ENCODE measurements at places on chromosomes 16 and 17. TPM values are rescaled to one million over a fixed set of nuclear protein-coding genes. Genes with fewer than 3 reads are reported as not detected.

DNA sequence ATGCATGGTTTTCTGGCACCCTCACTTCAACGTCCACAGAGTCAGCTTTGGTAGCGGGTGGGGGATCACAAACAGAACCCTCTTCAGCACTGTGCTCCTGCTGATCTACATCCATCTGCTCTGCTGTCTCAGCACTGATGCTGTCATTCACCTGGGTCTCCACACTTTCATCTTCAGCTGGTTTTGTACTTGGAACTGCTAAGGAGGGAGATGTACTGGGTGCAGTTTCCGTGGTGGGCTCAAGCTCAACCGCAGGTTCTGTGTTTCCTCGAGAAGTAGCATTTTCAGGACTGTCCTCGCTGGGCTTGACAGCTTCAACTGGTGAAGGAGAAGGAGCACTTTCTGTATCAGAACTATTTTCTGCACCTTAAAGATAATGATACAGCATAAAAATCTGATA lies 101.8 kb downstream of the TTC19 start:
- no peak for DNase-seq

DNA sequence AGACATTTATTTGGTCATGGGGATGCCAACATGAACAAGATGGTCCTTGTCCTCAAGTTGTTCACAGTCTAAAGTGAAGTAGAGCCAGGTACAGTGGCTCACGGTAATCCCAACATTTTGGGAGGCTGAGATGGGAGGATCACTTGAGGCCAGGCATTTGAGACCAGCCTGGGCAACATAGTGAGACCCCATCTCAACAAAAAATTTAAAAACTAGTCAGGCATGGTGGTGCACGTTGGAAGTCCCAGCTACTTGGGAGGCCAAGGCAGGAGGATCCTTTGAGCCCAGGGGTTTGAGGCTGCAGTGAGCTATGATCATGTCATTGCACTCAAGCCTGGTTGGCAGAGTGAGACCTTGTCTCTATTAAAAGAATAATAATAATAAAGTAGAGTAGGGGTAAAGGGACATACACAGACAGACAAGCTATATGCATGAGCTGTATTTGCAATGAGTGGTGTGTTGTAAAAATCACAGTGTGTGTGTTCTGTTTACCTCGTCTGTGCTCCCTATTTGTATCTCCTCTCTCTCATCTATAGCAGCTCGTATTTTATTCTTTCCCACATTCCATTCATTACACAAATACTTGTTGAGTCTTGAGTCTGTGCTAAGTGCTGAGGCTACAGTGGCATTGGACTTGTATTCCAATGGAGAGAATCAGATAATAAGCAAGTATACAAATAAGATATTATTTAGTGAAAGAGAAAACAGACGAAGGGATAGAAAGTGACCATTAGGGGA lies 73.9 kb upstream of the DHX40 start:
- DNase-seq = no peak

GRCh38 chr17:12627781-12628451 lies 37.8 kb upstream of the MYOCD start:
- peak; percentile 90 for DNase-seq

GRCh38 chr16:5044011-5044540 lies 10.3 kb upstream of the NAGPA start:
- DNase-seq = no peak

DNA sequence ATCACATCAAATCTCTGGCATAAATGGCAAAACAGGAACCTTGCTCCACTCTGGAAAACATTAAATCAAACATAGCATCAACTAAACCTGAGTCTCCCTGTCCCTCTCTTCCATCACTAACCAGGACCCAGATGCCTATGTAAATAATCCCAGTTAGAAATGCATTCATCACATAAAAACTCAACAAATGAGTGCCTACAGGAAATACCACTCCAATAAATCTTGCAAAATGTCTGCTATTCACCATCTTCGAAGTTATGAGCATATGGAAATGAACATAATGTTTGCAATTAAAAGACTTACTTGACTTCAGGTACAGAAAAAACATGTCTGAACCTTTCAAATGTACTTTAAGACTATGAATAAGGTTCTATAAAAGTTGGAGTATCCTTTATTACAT lies 425.0 kb downstream of the CDH11 start:
- no peak for DNase-seq

DNA sequence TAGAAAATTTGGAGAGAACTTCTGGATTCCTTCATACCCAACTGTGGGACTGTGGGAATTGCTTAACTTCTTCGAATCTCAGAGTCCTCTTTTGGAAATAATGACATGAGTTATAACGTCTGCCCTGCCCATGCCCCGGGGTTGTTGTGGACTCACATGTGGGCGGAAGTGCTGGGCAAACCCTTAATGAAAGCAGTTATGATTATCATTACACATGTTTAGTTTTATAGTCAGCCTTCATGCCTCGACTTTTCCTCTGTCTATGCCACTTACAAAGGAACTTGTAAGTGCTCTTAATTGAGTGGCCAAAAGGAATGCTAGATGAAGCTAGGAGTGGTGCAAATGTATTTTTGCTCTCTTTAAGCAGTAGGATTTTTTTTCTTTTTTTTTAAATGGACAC lies 3.9 kb downstream of the KRT27 start:
- no peak for DNase-seq

DNA sequence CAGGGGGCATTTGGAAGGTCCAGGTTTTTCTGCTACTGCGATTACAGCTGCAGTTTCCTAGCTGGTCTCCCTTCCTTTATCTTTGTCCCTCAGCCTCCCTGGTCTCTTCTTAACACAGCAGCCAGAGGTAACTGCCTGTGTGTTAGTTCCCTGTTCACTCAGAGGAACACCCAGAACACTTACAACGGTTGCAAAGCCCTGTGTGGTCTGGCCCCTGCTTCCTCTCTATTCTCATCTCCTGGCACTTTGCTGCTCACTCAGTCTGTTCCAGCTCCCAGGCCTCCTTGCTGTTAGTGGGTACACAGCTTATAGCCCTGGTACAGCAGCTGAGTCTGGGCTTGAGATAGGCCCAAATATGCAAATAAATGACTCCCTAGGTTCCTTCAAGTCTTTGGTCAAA lies 16.4 kb downstream of the NTN1 start:
- no peak for DNase-seq

GRCh38 chr17:33695431-33695830 lies 402.3 kb upstream of the ASIC2 start:
- no peak for DNase-seq

DNA sequence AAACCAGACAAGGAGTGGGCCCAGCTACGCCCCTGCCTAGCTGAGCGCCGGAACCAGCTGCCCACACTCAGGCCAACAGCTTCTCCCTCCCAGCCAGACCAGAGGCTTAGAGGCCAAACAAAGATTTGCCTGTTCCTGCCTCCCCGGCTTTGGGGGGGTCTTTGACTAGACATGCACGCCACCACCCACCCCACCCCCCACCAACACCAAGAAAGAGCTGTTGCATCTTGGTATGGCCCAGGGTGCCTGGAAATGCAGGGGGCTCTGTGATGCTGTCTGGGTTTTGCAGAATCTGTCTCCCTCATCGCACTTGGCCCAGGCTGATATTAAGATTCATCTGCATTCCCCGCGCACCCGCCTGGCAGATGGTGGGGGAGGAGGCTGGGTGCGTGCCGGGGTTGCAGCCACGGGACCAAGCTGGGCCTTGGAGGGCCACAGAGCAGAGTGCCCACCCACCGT lies 1.3 kb upstream of the NXPH3 start:
- DNase-seq = no peak

- DNase-seq = no peak
Observed at GRCh38 chr17:44353672-44354331, 8.7 kb downstream of the GRN start.

- DNase-seq = peak; percentile 48
Observed at GRCh38 chr16:4664538-4665418, 28.6 kb upstream of the NUDT16L1 start.

GRCh38 chr16:11181899-11182279 lies 74.1 kb downstream of the SOCS1 start:
- DNase-seq = peak; percentile 66

DNA sequence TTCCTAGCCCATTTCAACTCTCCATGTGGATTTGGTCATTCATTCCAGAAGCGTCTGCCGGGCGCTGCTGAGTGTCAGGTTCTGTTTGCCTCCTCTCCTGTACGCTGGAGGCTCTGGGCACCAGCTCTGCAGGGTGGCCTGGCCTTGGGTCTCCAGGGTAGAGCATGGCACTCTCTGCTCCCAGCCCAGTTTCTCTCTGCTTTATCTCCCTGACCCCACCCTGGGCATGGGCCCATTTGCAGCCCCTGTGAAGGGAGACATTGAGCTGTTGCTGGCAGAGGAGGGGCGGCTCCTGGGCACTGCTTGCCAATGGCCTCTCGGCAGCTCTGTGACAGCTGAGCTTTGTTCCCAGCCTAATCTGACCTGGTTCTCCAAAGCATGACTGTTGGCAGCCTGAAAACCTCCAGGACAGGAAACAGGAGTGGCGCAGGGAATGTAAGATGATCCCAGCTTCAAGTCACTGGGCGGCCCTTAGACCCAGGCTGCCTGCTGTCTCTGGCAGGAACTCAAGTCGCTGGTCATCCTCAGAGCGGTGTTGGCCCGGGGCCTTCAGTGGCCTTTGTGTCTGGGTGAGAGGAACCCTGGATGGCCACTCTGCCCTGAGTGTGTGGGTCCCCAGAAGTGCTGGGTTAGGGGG lies 146.8 kb downstream of the SEC14L1 start:
- DNase-seq = peak; percentile 98

Gene TP53TG3C
- not detected for total RNA-seq

Gene INCA1
- total RNA-seq = 0.97 TPM

Gene TMC6
- total RNA-seq = 4.2 TPM

Gene KSR1
- total RNA-seq = 15.5 TPM

Gene MFSD11
- total RNA-seq = 44.5 TPM

Gene MLKL
- 8.7 TPM for total RNA-seq

Gene SULT1A2
- not detected for total RNA-seq

Gene NHLRC4
- 3.2 TPM for total RNA-seq

Gene SLC13A2
- not detected for total RNA-seq

Gene GEMIN4
- total RNA-seq = 9.3 TPM

Gene WNK4
- total RNA-seq = 3.9 TPM

Gene CDH15
- total RNA-seq = under 0.01 TPM
